ENCODE measurements at places on chromosomes 4 and X.

GRCh38 chrX:7139202-7140081, 8.1 kb upstream of the STS start:
- no peak for DNase-seq

DNA sequence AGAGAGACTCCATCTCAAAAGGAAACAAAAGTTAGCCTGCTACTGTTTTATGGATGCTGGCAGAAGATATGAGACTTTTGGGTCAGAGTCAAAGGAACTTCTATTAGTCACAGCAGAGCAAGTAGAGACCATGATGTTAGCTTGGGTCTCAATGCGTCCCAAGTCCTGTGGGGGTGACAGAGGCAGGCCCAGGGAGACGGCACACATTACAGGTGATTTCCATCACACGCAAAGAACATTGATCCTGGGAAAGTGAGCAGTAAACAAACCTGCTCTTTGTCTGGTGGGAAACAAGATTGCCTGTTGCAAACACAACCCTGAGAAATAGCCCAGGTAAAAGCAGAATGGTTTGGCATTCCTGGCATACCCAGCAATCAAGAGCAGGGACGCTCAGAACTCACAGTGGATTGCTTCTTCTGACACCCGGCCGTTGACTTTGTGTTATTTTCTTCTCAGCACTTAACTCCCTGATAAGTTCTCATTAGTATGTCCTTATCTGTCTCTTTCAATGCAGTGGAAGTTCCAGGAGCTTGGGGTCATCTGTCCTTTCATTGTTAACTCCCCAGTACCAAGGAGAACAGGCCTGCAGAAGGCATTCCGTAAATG, 51.2 kb upstream of the LGI2 start:
- DNase-seq: no peak

GRCh38 chrX:9273744-9274143, 191.1 kb upstream of the TBL1X start:
- DNase-seq: no peak

DNA sequence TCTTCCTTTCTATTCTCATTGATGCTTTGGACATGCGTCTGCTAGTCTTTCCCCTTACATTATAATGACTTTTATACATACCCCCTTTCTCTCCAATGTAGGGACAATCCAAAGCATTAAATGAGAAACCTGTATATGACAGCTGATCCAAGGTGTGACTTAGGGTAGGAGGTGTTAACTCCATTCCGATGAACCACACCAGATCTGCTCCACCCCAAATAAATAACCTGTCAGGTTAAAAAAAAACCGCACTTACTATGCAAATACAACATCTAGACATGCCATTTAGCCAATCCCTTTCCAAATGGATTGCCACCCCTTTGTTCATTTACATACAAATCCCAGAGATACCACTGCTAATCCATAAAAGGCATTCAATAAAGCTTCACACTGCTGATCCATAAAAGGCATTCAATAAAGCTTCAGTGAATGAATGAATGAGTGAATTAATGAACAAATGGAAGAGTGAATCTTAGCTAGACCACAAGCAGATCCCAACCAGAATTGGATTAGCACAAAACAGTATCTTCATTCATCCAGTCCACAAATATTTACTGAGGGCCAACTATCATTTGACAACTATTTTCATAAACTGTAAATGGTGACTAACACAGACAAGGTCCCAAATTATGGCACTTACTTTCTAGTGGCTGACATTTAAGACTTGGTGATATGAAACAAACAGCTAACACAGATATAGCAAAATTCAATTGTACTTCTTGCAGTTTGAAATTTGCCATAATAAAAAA, 158.9 kb upstream of the MAP3K15 start:
- DNase-seq: no peak

DNA sequence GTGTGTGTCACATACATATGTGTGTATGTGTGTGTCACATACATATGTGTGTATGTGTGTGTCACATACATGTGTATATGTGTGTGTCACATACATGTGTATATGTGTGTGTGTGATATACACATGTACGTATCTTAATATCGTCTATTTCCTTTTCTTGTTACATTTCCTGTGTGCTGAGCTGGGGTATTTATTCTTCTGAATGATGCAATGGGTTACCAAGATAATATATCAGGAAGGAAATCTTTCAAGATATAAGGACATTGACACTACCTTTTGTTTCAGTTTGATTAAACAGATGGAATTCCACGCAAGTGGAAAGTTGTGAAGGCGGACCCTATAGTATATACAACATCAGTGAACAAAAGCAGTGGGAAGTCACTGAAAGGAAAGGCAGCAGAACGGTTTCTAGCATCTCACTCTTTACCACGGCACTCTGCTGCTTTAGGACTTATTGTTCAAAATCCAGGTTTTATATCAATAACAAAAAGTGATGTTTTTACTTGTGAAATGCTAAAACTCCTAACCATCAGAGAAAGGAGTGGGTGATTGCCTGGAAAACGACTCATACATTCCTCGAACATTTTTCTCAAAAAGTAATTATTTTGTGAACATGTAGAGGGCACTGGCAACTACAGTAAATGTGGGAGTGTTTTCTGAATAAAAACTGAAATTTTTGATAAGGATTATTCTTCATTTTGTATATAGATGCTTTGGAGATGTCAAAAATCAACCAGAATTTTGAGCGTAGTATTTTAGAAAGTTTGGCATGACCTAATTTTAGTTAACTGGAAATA, 43.1 kb upstream of the IL21 start:
- DNase-seq: no peak

DNA sequence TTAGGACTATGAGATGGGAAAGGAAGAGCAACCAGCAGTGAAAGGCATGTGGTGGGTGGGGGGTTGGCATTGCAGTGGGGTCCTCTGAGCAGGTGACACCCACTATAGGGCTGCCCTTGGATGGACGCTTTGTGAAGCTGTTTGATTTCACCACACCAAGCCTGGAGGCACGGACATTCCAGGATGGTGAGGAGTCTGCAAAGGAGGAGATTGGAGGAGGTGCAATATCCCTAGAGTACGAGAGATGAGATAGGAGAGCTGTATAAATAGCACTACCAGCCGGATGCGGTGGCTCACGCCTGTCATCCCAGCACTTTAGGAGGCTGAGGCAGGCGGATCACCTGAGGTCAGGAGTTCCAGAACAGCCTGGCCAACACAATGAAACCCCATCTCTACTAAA, 42.3 kb downstream of the SHOX start:
- DNase-seq: no peak

- peak; percentile 65 for DNase-seq
Observed at GRCh38 chrX:57121162-57121755, at the start of gene SPIN2B. Gene SPIN2B, minus strand, starts transcription at chrX:57121548.

GRCh38 chr4:176393306-176394013, 73.7 kb downstream of the SPCS3 start:
- DNase-seq: no peak

- DNase-seq: no peak
Observed at GRCh38 chr4:26199596-26199995, 121.2 kb upstream of the RBPJ start.

- DNase-seq: no peak
Observed at GRCh38 chr4:56195025-56195424, 192.3 kb downstream of the AASDH start.

GRCh38 chr4:78584863-78585547, 33.4 kb downstream of the ANXA3 start:
- DNase-seq: no peak

DNA sequence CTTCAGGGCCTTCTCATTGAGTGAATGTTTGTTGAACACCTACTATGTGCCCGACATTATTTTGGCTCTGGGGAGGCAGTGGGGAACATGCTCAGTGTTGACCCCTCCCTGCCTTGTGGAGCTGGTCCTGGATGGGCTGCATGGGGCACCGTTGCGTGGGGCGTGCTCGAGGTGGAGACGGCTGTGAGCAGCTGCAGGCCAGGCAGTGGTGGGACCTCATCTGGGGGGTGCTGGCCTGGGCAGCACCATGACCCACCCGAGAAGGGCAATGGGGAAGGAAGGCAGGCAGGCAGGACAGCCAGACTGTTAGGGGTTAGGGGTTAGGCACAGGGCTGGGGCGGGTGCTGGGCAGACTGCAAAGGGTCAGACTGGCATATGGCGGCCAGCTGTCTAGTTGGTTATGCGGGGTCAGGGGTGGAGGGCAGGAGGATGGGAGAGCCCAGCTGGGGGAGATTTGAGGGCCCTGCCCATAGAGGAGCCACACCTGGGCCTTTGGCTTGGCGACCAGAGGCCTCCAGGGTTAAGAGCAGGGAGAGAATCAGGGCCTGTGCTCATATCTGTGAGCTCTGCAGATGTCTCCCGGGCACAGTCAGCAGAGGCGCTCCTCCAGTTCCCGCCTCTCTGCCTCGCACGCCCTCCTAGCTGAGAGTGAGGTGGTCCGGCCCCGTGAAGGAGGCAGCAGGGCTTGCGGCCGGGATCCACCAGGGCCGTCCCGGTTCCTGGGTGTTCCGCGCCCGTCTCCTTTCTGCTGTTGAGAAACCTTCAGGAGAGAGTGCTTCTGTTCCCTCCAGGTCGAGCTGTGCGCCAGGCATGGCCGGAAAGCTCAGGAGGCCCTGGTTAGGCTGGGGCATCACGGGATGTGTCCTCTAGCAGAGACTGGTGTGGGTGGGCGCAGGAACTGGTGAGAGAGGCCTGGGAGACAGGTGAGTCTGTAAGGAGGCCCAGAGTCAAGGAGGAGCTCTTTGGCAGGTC, 73.3 kb downstream of the RGS12 start:
- no peak for DNase-seq

DNA sequence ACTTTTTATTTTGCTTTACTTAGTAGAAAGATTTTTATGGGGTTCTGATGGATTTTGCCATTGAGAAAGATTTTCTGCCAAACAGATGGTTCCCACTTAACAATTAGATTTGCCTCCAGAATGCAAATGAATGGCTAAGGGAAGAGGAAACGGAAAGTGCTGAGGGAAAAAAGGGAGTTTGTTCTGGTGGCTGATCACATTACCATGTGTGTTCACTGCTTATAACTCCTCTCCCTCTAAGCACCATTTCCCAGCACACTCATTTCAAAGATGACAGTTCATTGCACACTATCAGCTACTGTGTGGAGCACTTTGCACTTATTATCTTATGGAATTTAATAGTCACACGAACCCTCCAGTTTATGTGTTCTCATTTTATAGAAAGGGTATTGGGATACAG, 68.0 kb upstream of the GRID2 start:
- DNase-seq: no peak

DNA sequence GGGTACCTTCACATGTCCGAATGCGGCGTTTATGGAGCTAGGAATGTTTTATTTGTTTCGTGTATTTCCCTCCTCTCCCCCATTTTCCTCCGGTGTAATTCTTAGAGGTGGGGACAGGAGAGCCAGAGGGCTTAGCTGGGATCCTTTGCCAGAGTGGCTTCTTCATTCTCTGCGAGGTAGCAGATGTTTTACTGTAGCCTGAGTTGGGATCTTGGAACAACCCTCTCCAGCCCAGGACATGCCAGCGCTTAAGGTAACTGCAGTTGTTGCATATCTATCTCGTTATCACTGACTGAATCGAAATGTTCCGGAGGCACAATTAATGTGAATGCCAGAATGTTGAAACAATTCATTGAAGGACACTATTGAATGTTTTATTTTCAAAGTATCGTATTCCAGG, 59.0 kb upstream of the DYNLT3 start:
- DNase-seq: no peak

DNA sequence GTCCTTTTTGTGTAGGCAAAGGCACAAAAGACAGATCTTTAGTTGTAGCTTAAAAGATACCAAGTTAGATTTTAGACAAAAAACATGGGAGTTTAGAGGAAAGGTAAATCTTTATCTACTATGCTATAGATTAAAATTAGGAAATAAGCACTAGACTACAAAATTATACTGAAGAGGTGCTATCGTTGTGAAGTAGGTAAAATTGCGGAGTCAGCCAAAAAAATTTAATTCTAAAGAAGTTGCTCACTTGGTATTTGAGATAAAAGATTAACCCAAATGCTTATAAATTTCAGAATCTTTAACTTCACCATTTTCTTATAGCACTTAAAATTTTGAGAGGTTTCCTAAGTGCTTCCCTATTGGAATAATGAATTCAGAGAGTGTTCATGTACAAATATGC, 604.1 kb downstream of the GRXCR1 start:
- no peak for DNase-seq

GRCh38 chr4:651884-652642, 22.0 kb downstream of the ATP5ME start:
- DNase-seq: no peak

- no peak for DNase-seq
Observed at GRCh38 chrX:153773218-153773611, 7.6 kb upstream of the SRPK3 start.

GRCh38 chr4:168739886-168740285, 243.0 kb downstream of the PALLD start:
- no peak for DNase-seq

- DNase-seq: no peak
Observed at GRCh38 chr4:86670298-86670697, 76.2 kb downstream of the PTPN13 start.

- no peak for DNase-seq
Observed at GRCh38 chr4:148007314-148007760, 275.4 kb downstream of the ARHGAP10 start.

GRCh38 chrX:51803833-51804232, 60.6 kb downstream of the GSPT2 start:
- DNase-seq: no peak

All from NCI-H2029 (cell line).